ENCODE measurements at places on chromosomes 11 and 22.

DNA sequence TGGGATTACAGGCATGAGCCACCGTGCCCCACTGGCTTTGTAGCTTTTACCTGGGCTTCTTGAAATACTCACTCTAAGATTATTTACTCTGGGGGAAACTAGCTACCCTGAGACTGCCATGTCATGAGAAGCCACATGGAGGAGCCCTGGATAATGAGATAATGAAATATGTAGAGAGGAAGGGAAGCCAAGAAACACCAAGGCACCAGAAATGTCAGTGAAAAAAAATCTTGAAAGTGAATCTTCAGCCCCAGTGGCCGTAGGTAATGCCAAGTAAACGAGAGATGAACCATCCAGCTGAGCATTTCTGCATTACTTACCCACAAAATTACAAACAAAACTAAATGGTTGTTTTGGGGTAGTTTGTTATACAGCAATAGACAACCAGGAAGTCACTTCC lies 125.6 kb downstream of the APIP start:
- no peak for DNase-seq

GRCh38 chr11:71934213-71934612 lies 5.4 kb downstream of the RNF121 start:
- no peak for DNase-seq

DNA sequence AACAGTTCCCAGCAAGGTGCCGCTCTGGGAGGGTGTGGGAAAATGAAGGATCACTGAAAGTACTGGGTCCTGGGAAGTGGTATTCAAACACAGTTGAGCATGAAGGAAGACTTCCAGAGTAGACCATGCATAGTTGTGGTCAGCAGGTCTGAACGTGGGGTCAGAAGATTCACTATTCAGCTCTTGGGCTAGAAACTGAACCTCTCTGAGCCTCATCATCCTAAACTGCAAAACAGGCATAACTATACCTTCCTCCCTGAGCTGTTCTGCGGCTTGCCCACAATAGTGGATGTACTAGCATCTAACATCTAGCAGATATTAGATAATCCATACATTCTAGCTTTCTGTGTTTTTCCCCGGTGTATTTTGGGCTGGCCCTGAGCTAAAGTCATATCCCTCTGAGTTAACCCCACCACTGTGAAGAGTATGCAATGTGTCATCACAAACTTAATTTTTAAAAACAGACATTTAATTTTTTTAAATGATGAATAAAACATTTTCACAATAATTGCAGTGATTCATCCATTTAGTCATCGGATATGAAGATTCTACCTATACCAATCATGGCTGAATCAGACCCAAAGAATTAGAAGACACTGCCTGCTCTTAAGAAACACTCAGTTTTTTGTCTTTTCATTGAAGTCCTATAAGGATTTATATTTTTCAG lies 179.1 kb downstream of the BLID start:
- no peak for DNase-seq

- no peak for DNase-seq
Measured at GRCh38 chr11:1040428-1041148, 4.1 kb upstream of the MUC6 start.

- no peak for DNase-seq
Measured at GRCh38 chr11:65778431-65778900, 2.3 kb downstream of the AP5B1 start.

DNA sequence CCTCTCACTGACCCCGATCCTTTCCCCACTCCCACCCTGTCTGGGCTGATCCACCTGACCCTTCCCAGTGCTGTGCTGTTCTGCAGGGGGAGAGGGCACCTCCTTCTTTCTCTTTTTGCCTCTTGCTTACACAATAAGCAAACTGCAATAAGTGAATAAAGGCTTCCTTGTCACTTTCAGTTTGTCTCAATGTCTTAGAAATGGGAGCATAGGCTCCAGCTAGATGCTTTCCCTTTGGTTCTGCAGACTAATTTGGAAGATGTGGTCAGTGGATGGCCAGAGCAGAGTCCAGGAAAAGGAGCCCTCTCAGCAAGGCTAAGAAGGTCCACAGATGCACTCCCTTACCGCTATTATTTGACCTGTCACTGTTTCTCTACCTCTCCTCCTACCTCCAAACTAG lies 9.4 kb downstream of the OR8B12 start:
- no peak for DNase-seq

DNA sequence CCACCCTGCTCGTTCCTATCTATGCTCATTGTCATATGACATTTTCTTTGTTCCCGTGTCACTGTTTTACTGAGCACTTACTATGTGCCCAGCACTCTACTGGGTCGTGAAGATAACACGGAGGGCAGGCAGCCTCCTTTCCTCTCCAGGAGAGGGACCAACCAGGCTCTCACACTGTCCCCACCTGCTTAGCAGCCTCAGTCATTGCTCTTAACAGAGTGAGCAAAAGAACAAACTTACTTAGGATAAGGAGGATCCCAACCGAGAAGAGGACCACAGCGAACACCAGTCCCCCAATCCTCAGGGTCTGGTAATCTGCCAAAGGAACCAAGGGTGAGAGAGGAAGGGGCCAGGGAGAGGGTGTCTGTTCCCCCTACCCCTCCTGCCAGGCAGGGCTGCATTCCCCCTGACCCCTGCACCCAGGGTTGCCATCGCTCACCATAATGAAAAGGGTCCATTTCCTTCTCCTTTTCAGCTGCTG lies 17.0 kb upstream of the FXYD2 start:
- DNase-seq, result no peak

- no peak for DNase-seq
Measured at GRCh38 chr22:47194476-47195155, 432.2 kb downstream of the TBC1D22A start.

- no peak for DNase-seq
Measured at GRCh38 chr11:33396361-33396760, 139.2 kb downstream of the HIPK3 start.

- DNase-seq, result no peak
Measured at GRCh38 chr11:17635551-17635938, 83.8 kb upstream of the MYOD1 start.

GRCh38 chr11:130829920-130830511 lies 86.3 kb downstream of the SNX19 start:
- no peak for DNase-seq

DNA sequence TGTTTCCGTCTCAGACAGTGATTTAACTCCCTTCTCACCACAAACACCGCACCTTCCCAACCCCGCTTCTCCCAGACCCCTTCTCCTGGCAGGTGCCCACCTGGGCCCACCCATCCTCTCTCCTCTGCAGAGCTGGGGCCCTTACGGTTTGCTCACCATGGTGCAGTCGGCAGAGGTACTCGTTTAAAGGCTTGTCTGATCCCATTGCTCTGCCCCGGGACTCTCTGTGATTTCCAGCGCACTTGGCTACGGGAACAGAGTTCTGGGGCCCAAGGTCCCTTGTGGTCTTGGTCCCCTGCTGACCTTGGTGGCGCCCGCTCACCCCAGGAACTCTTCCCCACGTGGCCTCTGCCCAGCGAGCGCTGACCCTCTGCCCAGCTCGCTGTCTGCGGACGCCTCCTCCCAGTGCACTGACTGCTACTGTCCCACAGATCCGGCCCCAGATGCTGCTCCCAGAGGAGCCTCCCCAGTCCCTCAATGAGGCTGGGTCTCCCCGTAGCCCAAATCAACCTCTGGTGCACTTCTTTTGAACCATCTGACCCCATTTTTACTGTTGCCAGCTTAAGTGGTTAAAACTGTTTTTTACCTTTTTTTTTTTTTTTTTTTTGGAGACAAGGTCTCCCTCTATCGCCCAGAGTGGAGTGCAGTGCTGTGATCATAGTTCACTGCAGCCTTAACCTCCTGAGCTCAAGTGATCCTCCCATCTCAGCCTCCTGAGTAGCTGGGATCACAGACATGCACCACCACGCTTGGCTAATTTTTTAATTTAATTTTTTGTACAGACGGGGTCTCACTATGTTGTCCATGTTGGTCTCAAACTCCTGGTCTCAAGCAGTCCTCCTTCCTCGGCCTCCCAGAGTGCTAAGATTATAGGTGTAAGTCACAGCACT lies 21.3 kb upstream of the CTSD start:
- DNase-seq, result no peak

- DNase-seq, result no peak
Measured at GRCh38 chr22:30859714-30860095, 108.9 kb downstream of the MORC2 start.

DNA sequence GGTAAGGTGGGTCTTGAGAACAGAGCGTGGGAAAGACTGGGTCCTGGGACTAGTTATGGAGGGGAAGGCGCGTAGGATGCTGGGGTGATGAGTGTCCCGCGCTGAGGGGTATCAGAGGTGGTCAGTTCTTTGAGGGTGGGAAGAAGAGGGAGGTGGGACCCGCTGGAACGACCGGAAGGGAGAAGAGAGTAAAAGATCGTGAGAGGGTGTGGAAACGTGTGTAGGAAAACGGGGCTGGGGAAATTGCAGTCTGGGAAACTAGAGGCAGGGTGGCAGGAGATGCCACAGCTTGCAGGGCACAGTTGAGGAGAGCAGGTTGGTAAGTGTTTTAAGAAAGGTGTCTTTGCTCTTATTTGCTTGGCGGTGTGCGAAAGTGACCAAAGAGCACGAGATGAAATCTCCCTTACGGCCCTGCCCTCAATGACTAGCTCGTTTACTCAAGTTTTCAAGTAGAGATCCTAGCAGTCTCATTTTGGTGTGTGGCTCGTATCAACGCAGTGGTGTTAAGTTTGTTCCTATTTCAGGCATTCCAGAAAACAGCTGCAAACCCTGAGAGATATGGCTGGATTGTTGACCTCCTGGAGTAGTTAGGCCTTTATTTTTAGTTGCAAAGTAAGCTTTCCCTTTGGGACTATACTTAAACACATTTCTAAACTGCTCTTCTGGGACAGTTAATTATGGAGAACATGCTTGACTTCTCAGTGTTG lies 615 bp downstream of the STT3A start:
- DNase-seq, result no peak

DNA sequence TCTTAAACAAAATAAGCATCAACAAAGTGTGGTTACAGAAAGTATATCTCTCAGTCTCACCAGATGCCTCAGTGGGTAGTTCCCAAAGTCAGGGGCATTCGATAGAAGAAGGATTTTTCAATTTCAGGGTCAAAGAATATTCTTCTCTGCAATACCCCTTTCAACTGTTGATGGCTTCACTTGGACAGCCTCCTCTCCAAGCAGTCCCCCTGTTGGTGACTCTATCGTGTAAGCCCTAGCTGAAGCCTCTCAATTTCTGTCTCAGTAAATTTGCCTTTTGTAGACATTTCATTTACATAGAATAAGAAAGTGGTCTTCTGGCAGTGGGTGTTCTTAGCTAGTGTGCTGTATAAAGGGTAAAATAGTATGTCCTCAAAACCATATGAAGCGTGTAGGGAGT lies 11.3 kb upstream of the CCDC83 start:
- no peak for DNase-seq

GRCh38 chr11:6297831-6298230 lies 22.5 kb downstream of the CAVIN3 start:
- no peak for DNase-seq

- peak; percentile 59 for DNase-seq
Measured at GRCh38 chr22:38921120-38921519, 36.3 kb upstream of the APOBEC3A start.

- DNase-seq, result no peak
Measured at GRCh38 chr11:30474151-30474954, 111.8 kb downstream of the MPPED2 start.

- DNase-seq, result no peak
Measured at GRCh38 chr11:132111838-132112237, 741.4 kb downstream of the NTM start.

DNA sequence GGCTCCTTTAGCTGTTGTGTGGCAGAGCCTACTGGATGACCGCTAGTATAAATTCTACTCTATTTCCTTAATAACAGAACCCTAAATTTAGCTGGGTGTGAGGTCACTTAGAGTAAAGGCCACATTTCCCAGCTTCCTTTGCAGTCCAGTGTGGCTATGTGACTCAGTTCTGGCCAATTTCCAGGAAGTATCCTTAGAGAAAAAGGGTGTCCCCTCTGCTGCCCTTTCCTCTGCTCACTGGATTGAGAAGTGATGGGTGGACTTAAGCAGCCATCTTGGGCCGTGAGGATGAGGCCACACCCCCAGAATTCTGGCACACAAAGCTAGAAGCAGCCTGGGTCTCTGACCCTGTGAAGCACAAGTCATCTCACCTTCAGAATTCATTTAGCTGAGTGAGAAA lies 11.7 kb upstream of the RASD2 start:
- no peak for DNase-seq

GRCh38 chr22:32269316-32269715 lies 14.2 kb upstream of the SLC5A4 start:
- DNase-seq, result no peak

DNA sequence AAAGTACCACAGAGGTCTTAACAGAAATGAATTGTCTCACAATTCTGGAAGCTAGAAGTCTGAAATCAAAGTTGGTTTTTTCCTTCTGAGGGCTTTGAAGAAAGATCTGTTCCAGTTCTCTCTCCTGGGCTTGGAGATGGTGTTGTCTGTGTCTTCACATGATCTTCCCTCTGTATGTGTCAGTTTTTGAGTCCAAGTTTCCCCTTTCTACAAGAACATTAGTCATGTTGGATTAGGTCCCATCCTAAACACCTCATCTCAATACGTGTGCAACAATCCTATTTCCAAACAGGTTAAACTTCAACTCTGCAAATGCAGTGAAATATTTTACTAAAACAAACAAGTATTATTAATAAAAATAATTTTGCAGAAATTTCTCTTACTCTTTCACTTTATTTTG lies 3.1 kb upstream of the PTS start:
- DNase-seq, result no peak

GRCh38 chr22:27170491-27170890 lies 513.1 kb downstream of the MIAT start:
- no peak for DNase-seq

DNA sequence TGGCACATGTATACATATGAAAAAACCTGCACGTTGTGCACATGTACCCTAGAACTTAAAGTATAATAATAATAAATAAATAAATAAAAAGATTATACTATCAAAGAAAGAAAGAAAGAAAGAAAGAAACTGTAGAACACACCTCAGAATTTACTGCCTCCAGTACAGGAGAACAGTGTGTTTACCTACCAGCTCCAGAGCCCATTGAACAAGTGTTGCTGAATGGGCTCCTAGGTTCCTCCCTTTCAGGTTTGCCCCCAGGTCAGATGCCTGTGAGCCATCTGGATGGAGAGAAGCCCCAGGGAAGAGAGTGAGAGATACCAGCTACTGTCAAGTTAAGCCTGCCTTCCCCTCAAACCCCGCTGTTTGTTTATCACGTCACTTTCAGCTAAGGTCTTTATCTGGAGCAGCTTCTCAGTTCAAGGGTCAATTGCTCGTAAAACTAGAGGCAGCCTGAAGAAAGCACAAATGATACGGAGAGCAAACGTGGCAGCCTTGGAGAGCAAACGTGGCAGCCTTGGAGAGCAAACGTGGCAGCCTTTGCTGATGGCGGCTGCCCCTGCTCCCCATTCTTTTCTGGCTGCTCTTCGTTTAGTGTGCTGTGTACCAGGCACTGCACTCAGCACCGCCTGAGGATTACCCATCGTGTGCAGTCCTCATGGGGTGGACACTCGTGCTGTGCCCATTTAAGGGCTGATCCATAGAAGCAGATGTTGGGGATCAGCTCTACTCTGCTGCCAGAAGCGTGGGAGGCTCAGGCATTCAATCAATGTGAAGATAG lies 111.7 kb downstream of the ADAMTS15 start:
- DNase-seq, result no peak

- DNase-seq, result no peak
Measured at GRCh38 chr22:19509923-19510322, 14.3 kb downstream of the CLDN5 start.
